ENCODE measurements at places on chromosomes 5 and 9.

DNA sequence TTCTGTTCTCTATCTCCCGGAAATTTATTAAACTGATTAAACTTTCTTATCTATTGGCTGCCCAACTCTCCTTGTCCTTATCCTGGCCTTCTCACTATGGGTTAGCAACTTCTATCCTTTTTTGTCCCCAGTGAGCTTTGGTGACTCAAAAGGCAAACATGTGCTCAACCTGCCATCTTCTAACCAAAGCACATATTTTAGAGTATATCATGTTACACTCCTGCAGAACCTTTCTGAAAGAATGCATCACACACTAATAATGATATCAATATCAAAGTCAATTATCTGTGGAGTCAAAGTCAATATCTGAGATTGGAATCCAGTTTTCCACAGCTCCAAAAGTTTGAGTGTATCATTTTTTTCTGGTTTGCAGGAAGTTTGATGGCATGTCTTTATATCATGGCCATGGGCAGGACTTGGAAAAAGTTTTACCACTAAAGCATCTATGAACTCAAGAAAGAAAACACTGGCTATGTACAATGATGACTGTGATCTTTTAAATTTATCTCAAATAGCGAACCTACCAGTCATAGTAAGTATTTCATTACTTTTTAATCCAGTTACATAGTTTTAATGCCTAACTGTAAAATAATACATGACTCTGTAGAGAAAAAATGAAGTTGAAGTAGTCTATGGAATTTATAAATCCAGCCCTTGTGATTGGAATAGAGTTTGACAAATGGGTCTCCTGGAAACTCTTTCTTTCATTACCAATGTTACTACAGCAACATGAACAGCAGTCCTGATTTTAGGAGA is 166.8 kb downstream of the DROSHA start:
- DNase-seq = no peak

- no peak for DNase-seq
Observed at GRCh38 chr5:28355831-28356230, 1317.4 kb upstream of the CDH9 start.

- no peak for DNase-seq
Observed at GRCh38 chr5:7844901-7845300, 6.0 kb downstream of the CFAP90 start.

DNA sequence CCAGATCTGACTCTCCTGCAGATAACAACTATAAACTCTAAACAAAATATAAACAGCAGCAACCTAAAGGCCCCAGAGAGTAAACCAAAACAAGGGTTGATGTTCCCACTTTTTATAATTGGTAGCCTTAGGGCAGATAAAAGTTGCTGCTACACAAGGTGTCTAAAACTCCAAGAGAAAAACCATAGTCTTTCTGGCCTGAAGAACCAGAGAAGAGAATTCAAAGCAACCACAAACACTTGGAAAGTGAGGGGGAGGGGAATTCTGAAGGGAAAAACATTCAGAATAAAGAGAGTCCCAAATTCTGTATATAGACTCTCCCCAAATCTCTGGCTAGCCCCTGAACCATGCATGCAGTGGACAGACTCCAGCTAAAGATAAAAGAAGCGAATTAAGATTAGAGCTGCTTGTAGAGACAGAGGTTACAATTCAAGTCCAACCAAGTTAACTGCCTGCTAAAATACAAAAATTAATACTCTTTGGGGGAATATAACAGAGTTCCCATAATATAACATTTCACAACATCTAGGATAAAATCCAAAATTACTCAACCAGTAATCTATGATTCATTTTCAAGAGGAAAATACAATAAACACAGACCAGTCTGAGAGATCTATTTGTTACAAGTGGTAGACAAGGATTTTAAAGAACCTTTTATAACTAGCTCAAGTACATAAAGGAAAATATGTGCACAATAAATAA is 37.5 kb upstream of the RGMB start:
- DNase-seq = no peak

DNA sequence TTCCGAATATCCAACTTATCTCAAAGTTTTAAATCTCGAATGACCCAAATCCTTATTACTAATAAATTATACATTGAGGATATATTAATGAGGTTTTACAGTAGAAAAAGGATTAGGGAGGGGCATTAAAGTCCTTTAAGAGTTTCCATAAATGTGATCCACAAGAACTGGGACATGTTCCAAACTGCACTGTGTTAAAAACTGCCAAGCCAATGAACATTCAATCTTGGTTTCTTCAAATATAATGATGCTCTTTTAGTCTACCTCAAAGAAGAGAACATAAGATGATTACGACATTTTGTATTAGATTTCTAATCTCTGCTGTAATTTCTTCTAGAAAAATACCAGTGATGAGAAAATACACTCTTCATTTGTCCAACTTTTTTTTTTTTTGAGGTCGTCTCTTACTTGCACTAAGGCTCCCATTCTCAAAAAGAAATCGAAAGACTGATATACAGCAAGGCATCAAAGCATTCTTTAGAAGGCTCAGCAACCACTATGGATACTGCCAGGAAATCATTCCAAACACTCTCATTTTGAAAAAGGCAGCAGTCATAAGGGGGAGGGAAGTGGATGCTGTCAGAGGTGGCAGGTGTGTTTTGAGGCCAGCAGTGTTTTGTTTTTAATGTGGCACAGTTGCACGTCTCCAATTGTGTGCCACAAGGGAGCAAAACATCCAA is 1.7 kb downstream of the PTAR1 start:
- DNase-seq = no peak

- no peak for DNase-seq
Observed at GRCh38 chr5:90534922-90535321, 5.5 kb upstream of the LYSMD3 start.

Data from stimulated activated CD8-positive, alpha-beta memory T cell treated with anti-CD3 and anti-CD28 coated beads, Interleukin-4, amount 100 ng/mL, for 24 hours (primary cell).